ENCODE measurements at places on chromosomes 1 and 21.

GRCh38 chr1:57544345-57544744 lies 120.5 kb upstream of the DAB1 start:
- DNase-seq: no peak

DNA sequence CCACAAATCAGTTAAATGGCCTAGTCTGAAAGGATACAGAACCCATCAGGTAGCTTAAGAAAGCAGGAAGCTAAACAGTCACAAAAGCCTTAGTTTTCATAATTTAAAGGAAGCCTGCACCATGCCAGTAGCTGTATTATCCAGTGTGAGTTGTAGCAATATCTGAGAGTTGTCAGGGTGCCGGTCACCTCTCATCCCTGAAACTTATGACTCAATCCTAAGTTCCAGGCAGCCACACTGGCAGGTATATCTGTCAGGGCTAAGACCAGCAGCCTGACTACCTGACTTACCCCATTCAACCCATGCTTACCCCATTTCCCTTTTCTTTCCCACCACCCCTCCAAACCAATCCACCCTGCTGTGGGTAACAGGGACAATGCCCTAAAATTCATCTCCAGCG lies 37.8 kb upstream of the LPAR3 start:
- DNase-seq: no peak

DNA sequence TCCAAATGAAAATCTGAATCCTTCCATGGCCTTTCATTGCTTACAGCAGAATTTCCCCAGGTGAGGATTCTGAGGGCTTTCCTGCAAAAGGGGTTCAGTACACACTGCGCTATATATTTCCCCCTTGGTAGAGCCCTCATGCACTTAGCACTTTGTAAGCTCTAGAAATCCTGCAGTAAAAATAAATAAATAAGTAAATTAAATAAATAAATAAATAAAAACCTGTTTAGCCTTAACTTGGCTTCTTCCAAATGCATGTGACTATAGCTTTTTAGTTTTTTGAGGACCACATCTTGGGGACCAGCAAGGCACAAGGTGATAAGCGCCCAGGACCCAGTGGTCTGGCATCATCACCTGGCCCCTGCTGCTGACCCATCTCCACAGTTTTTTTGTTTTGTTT lies 3.2 kb upstream of the BMP8B start:
- DNase-seq: no peak

DNA sequence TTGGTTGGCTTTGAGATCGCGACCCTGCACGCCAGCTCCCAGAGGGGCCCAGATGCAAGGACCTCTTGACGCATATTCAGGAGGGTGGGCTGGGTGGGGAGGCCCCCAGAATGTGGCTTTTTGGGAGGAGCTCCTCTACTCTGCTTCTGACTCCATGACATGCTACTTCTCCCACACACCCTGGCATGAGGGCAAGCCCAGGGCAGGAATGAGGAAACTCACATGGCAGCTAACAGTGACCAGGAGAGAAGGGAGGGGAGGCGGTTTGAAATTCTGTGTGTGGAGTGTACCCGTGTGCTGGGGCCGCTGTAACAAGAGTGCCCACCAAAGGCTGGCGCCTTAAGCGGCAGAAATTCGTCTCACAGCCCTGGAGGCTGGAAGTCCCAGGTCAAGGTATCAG lies 61.3 kb upstream of the GPR153 start:
- DNase-seq: no peak

DNA sequence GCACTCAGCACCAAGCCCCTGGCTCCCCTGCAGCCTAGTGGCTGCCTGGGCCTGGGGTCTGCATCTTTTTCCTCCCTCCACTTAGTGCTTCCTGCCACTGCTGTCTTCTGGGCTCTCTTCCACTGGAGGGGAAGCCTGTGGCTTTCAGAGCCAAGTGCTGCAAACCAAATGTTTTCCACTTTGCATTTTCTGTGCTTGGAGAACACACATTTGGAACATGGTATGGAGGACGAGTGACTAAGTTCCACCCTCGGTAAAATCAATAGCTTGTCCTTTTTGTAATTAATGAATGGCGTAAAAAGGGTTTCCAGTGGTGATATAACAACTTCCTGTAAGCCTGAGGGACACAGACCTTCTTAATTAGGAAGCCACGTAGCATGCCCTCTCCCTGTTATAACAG lies 10.1 kb upstream of the GPR153 start:
- no peak for DNase-seq

DNA sequence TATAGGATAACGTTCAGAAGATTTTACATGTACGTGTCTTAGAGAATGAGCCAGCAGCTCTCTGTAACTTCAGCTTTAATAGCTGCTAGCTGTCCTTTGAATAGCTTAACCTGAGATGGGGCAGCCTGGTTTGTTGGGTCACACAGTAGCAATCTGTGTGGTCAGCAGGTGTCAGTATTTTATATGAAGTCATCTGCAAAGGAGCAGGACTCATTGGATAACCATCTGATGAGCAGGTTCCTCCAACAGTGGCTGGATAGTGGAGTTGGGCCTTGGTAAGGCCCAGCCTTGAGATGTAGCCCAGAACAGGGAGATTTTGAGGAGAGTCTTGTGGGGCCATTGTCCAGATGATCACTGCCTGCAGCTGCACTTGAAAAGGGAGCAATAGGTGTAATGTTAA lies 6.4 kb downstream of the GSTM5 start:
- no peak for DNase-seq

DNA sequence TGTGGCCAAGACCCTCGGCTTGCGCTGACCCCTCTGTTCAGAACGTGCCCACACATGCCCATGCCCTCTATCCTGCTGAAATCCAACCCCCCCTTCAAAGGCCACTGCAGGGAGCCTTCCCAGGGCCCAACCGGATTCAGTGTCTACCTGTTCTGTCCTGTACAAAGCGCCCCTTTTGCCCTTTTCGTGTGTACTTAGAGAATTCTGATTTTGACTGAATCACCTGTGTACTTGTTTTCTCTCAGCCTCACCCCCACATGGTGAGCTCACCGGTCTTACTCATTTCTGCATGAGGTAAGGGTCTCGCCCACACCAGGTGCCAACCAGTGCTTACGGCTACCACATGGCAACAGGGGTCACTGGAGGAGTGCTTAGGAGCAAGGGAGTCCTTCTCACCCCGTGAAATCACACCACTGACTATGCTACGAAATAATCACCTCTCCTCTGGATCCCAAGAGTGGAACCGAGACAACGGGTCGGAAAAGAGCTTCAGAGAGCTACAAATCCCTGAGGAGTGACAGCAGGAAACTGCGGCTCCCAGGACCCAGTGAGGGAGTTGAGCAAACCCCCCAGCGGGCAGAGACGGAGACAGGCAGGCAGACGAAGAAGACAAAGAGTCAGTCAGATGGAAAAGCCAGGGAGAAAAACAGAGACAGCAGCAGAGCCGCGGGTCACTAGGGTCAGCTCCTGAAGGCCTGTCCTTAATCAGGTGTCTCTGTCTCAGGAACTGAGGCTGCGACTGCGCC lies 2.1 kb upstream of the S100A2 start:
- DNase-seq: no peak

- DNase-seq: no peak
Observed at GRCh38 chr1:216032961-216033614, 390.2 kb downstream of the USH2A start.

GRCh38 chr1:100461222-100461621 lies 76.7 kb upstream of the GPR88 start:
- DNase-seq: no peak

GRCh38 chr1:80926531-80926930 lies 874.2 kb upstream of the ADGRL2 start:
- no peak for DNase-seq

GRCh38 chr21:42836402-42836666 lies 43.0 kb downstream of the WDR4 start:
- no peak for DNase-seq

GRCh38 chr1:193581341-193581740 lies 394.9 kb upstream of the B3GALT2 start:
- no peak for DNase-seq

- no peak for DNase-seq
Observed at GRCh38 chr1:18716785-18717678, 86.4 kb downstream of the PAX7 start.

DNA sequence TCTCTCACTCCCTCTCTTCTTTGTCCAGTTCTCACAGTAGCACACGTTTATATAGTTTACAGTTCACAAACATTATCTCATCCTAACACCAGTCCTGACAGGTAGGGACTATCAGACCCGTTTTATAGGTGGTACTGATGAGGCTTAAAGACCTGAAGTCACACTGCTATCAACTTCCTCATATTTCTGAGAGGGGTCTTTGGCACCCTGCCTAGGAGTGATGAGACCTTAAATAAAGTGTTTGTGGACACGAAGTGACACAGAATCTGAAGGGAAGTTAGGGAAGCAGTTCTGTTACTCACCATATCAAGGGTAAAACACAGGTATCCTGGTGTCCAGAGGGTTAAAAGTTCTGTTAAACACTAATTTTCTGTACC lies 590 bp upstream of the TACSTD2 start:
- no peak for DNase-seq

- DNase-seq: no peak
Observed at GRCh38 chr1:26114165-26114927, 2.7 kb downstream of the PDIK1L start.

- DNase-seq: no peak
Observed at GRCh38 chr1:214473387-214473786, 78.0 kb downstream of the PTPN14 start.

DNA sequence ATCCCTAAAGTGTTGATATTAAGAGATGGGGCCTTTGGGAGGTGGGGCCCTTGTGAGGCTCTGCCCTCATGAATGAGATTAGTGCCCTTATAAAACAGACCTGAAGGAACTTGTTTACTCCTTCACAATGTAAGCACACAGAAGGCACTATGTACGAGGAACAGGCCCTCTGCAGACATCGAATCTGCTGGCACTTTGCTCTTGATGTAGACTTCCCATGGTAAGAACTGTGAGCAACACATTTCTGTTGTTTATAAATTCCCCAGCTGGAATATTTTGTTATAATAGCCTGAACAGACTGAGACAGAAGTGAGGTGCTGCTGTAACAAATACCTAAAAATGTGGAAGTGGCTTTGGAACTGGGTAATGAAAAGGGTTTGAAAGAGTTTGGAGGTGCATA lies 193.2 kb downstream of the TGFB2 start:
- no peak for DNase-seq

GRCh38 chr1:242449661-242450060 lies 74.8 kb downstream of the PLD5 start:
- no peak for DNase-seq

GRCh38 chr1:178237121-178237520 lies 143.2 kb downstream of the RASAL2 start:
- no peak for DNase-seq

DNA sequence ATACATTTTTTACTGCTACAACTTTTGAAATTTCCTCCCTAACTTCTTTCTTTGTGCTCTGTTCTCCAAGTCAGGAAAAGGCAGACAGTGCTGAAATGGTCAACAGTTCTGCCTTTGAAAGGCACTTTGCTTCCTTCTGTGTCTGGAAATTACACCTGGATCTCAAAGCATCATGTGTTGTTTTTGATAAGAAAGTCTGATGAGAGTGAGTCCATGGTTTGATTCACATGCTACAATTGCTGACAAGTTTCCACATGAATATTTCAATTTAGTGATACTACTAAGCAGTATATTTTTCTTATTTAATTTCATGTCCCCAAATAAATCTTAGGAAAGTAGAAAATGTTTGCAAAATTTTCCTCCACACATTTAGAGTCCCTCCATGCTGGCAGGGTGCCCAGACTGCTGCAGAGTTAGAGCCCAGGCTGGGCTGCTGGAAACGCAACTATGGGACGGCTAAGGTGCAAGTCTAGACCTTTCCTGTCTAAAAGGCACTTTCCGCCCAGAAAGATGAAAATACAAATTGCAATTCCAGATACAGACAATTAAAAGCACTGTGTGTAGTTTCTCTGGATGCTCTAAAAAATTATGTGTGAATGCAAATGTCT lies 96.6 kb upstream of the RUNX1 start:
- DNase-seq: no peak

DNA sequence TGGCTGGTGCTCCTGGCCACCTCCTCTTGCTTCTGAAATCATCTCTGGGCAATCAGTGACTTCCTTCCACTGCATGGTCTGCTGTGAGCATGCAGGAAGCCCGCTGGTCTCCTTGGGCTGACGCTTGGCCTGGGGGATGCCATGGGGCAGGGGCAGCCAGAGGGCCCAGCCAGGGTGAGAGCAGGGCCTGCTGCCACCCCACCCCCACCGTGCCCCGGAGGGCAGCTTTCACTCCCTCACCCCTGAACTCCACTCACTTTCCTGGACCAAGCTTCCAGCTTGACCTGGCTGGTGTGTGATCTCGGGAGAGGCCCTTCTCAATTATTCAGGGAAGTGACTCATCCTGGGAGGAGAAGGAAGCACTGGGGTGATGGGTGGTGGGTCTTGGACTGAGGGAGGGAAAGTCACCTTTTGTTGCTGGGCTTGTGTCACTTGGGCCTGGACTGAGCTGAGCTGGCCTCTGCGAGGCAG lies 270.2 kb upstream of the CSF3R start:
- DNase-seq: no peak

DNA sequence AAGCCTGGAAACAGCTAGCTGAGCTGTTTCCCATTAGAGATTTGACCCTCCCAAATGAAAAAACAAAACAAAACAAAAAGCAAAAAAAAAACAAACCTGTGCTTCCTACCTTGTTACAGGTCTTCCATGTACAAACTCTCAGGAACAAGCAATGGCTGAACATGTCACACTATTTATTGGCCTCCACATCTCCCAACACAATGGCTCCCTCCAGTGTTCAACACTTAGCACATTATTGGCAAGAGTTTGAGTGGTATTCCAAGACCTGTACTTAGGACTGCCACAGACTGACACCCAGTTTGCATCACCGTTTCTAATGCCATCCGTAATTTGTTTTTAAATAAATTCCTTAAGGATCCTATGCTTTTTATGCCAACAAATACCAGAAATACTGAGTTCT lies 195.0 kb upstream of the OLFM3 start:
- no peak for DNase-seq

GRCh38 chr1:117267232-117267774 lies 56.6 kb upstream of the VTCN1 start:
- no peak for DNase-seq

DNA sequence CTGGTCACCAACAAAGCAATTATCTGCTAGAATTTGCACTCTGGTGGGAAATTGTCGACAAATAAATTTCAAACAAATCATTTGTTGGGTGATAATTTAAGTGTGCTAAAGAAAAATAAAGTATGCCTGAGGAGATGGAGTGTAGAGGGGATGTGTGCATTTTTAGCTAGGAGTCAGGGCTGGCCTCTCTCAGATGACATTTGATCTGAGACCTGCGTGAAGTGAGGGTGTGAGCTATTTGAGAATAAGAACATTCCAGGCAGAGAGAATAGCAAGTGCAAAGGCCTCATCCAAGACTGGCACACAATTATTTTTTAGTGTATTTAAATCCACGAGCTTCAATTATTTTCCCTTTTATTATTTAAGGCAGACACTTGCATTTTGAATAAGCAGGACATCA lies 19.7 kb upstream of the S1PR1 start:
- no peak for DNase-seq

Measured in stimulated activated CD4-positive, alpha-beta T cell treated with anti-CD3 and anti-CD28 coated beads, TNF-alpha, amount 100 ng/mL, for 24 hours (primary cell).